ENCODE measurements at places on chromosomes 16 and 17.
A peak's percentile ranks its signal among the peaks of the same experiment; 100 is the strongest.

DNA sequence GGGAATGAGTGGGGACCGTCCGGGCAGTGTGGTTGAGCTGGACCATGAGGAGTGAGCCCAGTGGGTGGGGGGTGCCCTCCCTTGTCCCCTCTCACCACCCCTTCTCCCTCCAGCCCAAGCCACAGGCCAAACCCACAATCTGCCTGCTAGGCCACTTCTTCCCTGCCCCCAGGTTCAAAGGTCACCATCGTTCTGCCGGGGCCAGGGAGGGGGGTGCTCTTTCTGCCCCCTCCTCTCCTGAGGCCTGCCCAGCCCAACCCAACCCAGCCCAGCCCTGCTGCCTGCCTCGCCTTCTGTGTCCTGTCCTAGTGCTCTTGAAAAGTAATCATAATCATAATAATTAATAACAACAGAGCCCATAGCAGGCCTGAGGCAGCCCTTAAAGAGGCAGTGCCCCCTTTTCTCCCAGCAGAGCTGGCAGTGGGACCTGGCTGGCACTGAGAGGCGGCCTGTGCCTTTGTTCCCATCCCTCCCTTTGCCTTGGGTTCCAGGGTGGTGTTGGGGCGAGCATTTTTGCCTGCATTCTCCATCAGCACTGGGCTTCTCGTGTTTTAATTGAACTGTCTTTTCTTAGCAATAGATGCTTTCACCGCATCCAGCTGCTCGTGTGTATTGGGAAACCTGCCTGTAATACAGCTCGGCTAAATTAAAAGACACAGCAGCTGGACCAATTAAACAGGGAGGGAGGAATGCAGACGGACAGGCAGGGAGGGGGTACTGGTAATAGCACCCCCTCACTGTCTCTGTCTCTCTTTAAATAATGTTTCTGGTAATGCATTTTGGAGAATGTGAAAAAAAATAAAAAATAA lies 46.8 kb downstream of the SREBF1 start:
- no peak for DNase-seq

- DNase-seq = no peak
Measured at GRCh38 chr17:39405436-39405835, 4.0 kb upstream of the FBXL20 start.

DNA sequence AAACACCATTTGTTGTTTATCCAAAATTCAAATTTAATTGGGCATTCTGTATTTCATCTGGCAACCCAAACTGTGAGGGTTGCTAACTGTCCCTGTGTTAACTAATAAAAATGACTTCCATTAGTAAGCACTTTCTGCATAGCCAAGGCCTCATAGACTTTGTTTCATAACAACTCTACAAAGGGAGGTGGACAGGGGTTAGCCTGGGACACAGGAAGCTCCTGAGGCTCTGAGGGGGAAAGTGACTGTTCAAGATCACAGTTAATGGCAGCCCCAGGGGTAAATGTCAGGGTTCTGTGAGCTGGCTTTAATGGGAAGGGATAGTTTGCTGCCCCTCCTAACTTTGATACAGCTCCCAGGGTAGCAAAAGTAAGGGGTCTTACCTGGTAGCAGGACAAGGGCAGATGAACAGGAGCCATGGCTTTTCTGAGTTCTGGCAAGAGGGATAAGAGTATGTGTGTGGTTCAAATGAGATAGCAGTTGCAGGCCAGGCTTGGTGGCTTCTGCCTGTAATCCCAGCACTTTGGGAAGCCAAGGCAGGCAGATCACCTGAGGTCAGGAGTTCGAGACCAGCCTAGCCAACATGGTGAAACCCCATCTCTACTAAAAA lies 2.2 kb downstream of the HEATR9 start:
- DNase-seq = no peak

GRCh38 chr17:68694791-68695485 lies 93.8 kb upstream of the FAM20A start:
- DNase-seq = no peak

DNA sequence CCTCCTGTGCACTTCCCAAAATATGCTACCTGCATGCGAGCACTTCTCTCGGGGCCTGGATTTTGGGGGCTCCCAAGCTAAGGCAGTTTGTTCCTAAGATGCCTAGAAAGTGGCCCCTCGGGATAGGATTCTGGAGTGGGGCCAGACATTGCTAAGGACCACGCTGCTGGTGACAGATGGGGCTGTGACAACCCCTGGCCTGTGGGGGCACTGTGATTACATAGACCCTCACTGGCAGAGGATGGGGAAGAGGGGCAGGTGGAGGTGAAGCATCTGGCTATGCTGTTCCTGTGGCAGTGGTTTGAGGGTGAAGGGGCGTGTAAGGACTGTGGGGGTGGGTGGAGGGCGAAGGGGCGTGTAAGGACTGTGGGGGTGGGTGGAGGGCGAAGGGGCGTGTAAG lies 128.4 kb downstream of the ENGASE start:
- DNase-seq = peak; percentile 81

- no peak for DNase-seq
Measured at GRCh38 chr16:86450691-86451090, 59.6 kb upstream of the FOXF1 start.

GRCh38 chr16:715477-716199 lies 720 bp downstream of the METRN start:
- DNase-seq = peak; percentile 21

DNA sequence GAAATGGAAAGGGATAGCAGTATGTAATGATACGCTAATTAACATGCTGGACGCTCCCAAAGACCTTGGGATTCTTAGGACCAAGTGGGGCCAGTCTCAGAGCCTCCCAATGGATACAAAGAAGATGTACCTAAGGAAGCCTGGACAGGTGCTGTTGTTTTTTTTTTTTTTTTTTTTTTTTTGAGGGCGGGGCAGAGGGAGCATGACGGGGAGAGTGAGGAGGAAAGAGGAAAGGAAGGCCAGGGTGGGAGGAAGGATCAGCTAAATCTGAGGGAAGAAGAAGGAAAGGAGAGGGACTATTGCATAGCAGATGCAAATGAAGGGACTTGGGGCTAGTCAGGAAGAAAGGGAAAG lies 2.5 kb downstream of the VAMP2 start:
- DNase-seq = no peak

DNA sequence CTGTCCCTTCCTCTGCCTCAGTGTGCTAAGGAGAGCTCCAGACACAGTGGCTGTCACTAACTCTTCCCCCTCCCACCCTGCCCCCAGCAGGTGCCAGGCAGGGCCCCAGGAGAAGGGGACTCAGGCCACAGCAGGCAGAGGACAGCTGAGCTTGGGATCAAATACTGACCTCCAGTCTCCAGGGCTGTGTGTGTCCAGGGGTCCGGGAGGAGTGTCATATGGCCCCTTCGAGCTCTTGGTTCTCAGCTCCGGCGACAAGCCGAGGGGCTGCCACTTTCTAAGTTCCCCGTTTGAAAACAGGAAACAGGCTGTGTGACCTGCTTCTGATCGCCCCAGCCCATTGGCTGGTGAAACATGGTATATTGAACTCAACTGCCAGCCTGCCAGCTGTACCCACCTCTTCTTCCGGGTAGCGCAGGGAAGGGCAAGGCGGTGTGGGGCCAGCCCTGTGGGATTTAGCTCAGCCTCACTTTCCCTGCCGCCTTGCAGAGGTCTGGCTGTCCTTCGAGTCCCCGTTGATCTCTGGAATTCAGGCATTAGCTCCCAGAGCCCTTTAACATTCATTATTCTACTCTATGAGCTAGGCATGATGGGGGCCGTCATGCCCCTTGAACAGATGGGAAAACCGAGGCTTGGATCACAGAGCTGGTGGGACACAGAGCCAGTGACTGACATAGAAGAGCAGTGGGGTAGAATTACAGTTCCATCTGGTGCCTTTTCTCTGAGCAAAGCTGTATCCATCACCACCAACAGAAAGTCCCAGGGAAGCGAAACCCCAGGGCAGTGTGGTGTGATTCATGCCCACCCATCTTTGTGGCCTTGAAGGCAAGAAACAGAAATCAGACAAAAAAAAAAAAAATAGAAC lies at the start of gene SNX20:
Gene SNX20 (minus strand): TSS at position 292 of the 865 bp plus-strand sequence. CDS start 3,786 bp downstream, outside the sequence.
- peak; percentile 72 for DNase-seq

GRCh38 chr17:48545022-48545375 lies at the start of gene HOXB2:
Gene HOXB2 (minus strand): TSS chr17:48545109. CDS start chr17:48544911, 198 bp downstream.
- DNase-seq = no peak

DNA sequence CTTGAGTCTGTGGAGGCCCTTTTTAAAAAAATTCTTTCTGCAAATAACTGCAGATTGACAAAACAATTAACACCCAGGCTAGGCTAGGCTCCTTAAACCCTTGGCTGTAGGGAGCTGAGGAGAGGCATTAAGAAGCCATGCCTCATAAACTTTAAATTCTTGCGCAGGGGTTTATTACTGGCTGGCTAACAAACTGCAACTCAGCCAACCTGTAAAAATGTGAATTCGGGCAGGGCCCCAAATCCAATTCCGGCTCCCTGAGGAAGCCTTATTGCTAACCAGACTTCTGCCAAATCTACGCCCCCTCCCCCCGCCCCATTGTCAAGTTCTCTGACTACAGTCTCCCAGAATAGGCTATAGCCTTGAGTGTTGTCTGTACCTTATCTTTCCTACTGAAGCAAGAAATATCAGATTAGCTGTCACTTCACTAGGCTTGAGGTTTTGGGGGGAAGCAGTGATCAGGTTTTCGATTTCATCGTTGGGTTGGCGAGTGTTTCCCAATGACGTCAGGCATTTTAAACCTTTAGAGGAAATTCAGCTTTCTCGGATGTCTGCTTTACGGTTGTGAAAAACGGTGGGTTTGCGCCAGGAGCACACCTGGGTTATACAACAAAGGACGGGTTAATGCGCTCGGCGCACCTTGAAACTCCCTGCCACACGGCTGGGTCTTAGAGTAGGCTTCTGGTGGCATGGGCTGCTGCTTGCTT lies 2.0 kb downstream of the CDH3 start:
- no peak for DNase-seq

DNA sequence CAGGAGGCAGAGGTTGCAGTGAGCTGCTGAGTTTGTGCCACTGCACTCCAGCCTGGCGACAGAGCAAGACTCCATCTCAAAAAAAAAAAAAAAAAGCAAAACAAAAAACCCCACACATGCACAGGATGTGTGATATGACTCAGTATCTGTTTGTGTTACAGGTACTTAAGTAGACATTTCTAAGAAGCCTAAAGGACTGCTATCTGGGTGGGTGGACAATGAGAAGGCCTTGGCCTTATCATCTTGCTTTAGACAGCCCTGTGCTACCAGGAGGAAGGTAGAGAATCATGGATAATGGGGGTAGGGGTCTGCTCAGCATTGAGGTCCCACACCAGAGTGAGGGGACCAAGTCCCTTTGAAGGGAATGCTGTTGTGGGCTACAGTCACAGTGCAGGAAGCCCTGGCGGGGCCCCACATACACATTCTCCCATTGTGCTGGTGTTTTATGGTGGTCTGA lies 26.7 kb downstream of the PLD6 start:
- DNase-seq = no peak

GRCh38 chr17:46894476-46895151 lies 28.3 kb upstream of the GOSR2 start:
- DNase-seq = no peak

- DNase-seq = no peak
Measured at GRCh38 chr17:13074026-13074425, 56.2 kb upstream of the ELAC2 start.

DNA sequence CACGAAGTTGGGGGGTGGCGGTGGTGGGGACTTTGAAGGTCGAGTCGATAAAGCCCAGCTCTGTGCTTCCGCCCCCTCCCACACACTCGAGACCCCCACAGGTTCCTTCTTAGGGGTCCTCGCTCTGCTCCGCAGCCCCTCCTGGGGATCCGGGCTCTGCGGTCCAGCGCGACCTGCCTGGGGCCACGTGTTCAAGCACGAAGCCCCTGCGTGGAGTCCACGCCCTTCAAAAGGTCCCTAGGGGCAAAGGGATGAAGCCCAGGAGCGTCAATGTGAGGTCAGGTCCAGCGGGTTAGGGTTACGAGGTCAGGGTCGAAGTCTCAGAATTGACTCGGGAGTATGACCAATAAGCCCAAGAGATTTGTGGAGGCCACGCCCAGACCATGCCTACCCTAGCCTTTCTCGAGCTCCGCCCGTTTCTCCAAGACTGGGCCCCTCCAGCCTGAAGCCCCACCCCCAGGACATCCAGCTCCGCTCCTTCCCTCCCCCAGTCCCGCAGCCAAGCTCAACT lies 786 bp upstream of the CACNA1G start:
- DNase-seq = no peak

DNA sequence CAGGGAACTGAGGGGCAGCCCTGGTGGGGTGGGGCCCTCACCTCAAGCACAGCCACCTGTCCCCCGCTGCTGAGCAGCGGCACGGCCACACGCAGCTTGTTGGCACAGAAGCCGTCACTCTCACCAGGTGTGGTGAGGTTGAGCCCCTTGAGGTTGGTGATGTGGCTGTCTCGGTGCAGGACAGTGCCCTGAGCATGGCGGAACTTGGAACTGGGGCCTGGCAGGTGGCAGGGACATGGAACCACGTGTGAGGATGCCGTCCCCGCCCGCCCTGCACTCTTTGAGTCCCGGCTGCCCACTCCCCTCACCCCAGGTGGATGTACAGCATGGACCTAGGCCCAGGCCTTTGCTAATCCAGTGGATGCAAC lies 9.7 kb upstream of the VASN start:
- DNase-seq = no peak

- DNase-seq = no peak
Measured at GRCh38 chr17:32634167-32634566, 147.4 kb downstream of the CDK5R1 start.

- DNase-seq = no peak
Measured at GRCh38 chr17:80303824-80304223, 43.2 kb downstream of the RNF213 start.

GRCh38 chr17:62898239-62898864 lies 67.7 kb upstream of the TANC2 start:
- no peak for DNase-seq

DNA sequence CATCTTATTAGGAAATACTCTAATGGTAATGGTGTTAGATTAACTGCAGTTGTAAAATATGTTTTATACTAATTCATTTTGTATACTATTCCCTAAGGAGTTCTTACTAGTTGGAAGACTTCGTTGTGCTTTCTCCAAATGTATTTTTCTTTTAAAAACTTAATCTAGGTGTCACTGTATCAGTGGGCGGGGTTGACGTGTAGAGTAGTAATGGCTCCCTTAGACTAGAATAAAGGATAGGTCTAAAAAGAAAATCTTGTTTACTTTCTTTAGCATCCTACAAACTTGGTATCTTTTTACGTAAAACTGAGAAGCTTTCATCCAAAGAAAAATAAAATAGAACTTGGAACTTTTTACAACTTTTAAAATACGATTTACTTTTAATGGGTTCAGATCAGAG lies 55.0 kb upstream of the MRC2 start:
- DNase-seq = no peak

DNA sequence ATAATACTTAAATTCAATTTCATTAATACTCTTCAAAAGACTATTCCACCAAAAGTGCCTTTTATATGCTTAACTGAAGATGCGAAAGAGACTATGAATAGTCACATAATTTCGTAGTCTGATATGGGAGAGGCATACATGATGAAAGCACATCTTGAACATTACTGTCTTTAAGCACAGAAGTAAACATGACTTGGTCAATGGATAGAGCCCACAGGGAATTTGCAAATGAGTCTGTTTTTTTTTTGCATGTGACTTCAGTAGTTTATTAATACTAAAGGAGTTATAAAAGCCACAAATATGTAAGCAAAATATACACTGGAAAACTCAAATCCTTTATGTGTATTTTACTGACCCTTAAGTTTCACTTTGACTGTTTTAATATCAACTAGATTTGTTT lies 15.9 kb downstream of the ADPRM start:
- no peak for DNase-seq

All from NCI-H2171 (cell line).